NCI-H146 (cell line): ENCODE measurements at places on chromosomes 12 and 14.

DNA sequence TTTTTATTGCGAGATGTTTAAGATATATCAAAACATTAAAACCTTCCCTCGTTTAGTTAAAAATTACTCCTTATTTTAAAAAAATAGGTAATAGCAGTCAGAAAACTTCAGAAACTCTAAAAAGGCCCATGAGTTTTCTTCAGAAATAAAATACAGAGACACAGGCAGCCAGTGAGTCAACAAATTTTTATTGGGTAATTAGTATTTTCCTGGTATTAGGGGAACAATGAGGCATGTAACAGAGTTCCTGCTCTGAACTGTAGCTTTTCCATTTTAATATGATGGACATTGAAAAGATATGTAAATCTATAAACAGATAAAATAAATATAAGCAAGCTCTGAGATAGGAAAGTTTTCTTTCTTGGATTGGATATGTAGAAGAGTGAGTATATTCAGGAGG is 399 bp upstream of the ZNF705A start:
- no peak for DNase-seq

DNA sequence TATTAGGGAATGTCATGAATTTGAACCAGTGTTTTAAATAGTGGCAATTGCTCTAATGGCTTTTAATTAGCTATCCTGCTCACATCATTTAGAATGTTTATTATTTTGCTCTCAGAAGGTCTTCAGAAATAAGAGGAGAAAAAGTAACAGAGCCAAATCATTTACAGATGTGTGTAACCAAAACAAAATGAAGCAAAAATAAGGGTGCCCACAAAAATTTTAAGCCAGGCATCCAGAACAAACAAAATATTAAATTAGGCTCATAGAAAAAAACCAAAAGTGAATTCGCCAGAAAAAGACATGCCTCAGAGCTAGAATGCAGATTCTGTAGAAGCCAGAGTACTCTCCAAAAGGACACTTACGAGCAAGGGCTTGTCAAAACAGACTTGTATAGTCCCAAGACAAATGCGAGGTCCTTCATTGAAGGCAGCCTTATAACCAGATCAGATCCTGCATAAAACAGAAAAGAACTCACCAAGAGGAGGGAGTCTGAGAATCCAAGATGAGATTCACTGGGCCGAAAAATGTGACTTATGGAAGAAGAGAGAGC is 20.2 kb upstream of the SERPINA1 start:
- DNase-seq = no peak

DNA sequence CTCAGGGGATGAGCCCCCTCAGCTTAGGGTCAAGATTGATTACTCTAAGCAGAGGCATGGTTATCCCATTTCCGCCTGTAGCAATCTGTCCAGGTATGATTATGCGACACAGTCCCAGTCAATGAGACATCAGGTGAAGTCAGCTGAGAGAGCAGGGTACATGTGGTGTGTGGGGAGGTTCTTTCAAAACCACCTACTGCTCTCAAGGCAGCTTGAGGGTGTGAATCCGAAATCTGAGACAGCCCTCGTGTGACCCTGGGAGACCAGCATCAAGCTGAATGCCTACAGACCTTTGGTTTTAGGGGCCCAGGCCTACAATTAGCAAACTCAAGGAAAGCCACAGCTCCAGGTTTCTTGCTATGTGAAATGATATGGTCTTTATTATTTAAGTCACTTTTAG is 275.7 kb downstream of the ITPR2 start:
- no peak for DNase-seq

- no peak for DNase-seq
Measured at GRCh38 chr12:86081843-86082242, 174.3 kb downstream of the MGAT4C start.

DNA sequence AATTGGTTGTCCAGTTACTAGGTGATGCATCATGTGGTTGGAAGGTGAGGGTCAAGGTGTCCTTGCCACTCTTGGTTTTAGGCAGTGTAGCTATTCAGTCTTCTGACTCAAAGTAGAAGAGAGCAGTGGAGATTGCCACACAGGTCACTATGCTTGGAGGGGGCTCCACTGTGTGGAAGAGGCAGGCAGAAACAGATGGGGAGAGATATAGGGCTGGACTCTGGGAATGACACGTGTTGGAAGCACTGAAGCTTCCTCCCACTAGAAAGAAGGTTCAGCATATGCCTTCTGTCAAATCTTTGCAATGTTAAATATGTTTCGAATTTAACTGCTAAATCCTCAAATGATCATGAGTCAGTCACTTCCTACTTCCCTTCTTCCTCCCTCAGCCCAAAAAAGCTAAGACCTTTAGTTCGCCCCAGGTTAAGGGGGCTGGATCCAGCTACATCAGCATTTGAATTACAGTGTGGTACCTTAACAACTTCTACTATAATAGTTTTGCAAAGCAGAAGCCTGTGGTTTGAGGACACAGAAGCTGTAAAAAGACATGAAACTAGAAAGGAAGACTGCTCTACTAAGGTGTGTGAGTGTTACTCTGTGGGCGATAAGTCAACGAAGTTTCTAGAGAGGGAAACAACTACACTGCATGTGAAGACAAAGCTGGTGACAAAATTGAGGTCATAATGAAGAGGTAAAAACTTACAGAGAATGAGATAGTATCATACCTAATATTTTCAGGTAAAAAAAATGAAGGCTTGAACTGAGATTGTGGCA is 228.0 kb downstream of the NELL2 start:
- DNase-seq = no peak

DNA sequence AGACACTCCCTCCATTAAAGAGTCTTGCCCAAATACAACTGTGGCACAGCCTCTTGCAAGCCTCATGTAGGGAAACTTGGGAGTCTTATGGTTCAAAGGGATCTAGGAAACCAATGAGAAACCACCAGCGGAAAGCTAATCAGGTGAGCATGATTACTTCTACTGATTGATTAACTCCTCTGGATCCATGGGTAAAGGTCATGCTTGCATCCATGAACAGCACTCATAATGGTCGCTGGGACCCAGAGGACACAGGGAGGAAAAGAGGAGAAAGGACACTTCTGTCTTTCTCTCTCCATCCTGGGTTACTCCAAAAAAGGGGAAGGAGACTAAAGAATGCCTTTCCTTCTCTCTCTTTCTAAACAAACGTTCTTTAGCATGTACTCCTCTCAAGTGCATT is 1397.2 kb downstream of the LRFN5 start:
- no peak for DNase-seq

DNA sequence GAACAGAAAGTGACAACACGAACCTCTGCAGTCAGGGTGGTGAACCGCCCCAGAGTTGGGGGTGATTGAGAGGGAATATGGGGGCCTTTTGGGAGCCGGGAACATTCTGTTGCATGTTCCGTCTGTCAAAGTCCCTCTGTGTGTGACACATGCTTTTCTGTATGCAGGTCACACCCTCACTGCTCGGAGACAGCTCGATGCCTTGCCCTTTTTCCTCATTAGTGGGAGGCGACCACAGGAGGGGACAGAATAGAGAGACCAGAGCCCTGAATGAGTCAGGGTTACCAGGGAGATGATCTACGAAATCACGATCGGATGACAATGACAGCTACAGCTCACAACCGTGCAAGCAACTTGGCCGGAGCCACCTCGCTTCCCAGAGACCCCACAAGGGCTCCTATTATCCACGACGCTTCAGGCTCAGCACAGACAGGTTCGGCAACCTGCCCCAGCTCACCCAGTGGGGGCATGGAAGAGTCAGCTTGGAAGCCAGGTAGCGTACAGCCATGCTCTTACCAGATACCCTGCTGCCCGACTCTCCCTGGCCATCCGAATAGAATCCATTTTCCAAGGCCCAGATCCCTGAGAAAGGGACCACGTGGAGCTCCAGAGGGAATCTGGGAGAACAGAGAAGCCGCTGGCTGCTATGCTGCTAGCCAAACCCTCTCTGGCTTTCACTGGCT is 38.8 kb downstream of the TESC start:
- DNase-seq = no peak

- DNase-seq = no peak
Measured at GRCh38 chr14:76639606-76640229, 121.5 kb upstream of the VASH1 start.

DNA sequence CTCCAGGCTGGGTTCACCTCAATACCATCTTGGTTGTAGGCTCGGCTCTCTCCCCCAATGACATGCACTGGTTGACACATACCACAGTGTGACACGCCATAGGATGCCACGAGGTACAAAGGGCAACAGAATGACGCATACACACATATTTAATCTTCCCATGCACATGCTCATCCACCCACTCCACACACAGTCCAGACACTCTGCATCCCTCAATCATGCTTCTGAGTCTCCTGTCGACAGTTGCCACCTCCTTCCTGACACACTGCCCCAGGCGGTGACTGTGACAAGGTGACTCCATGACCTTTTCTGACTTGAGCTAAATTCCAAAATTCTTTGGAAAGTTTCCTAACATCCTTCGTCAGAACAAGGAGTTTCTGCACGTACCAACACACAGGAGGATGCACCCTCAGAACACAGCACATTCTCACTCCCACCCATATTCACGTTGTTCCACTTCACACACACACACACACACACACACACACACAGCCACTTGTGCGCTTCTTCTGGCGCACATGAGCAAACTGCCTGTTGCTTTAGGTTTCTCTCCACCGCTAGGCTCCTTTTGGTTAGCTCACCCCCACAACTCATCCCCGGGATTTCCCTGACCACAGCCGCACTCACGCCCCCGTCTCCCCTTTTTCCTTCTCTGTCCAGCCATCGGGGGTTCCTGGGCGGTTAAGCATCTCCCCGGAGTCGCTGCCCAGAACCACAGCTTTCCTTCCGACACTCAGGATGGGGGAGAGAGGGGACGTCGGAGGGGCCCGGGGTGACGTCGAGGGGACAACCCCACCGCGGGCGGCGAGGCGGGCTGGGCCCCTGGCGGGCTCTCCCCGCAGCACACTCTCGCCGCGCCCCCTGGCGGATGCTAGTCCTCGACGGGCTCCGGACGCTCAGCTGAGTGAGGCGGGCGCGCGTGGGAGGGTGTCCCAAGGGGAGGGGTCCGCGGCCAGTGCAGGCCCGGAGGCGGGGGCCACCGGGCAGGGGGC is 536 bp upstream of the WNT1 start:
- peak; percentile 29 for DNase-seq

DNA sequence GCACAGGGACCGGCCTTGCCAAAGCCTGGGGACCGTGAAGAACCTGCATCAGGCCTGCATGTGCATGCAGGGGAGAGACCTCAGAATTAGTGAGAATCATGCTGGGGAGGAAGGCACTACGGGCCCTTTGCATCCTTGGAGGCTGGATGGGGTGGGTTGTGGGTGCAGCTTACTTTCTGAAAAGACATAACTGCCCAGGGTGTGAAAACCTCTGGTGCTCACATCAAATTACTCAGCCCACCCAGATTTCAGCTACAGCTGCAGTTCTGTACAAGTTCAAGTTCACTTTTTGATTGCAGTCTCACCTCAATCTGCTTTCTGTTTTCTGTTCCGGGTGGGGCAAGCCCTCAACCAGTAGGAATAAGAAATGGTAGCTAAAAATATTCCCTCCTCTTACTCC is 130.6 kb downstream of the SLC15A4 start:
- DNase-seq = no peak

DNA sequence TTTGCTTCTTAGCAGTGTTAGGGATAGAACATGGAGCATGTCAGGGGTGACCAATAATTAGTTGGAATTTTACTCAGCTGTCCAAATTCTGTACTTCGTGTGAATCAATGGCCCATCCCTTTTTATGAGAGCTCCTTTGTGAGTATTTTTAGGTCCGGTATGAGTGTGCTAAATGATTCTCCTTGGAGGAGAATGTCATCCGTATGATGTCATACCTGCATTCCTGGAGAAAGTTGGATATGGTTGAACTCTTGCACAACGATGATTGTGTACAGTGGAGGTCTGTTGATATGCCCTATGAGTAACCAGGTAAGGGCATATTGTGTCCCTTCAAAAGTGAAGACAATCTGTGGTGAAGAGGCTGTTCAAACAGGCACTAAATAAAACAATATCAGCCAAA is 400.8 kb downstream of the GXYLT1 start:
- no peak for DNase-seq

DNA sequence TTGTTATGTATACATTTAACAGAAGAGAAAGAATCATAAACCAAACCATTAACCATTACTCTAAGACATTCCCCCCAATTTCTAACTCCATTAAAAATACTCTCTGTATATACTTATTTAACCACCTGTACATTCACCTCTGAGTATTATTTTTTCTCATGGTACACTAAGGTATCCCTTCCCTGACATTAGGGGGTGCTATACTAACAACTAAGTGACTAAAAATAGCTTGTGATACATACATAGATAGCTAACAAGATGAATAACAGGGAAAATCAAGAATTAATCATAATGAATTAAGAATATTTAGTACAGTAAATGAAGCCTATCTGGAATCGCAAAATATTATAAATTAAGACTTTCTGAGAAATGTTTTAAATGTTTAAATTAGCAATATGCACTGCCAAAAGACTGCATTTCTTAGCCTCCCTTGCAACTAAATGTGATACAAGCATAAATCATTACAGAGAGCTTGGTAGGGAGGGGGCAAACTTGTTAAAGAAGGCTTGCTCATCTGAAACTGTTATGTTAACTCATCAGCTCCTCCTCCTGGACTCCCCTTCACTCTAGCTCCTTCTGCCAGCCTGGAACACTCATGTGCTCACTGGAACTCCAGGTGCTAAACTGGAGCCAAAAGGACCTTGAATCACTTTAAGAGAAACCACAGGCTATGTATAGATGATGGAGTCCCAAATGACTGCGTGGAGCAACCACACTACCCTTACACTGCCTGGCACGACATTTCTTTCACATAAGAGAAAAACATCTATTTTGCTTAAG is 14.9 kb downstream of the C2CD5 start:
- DNase-seq = peak; percentile 68

DNA sequence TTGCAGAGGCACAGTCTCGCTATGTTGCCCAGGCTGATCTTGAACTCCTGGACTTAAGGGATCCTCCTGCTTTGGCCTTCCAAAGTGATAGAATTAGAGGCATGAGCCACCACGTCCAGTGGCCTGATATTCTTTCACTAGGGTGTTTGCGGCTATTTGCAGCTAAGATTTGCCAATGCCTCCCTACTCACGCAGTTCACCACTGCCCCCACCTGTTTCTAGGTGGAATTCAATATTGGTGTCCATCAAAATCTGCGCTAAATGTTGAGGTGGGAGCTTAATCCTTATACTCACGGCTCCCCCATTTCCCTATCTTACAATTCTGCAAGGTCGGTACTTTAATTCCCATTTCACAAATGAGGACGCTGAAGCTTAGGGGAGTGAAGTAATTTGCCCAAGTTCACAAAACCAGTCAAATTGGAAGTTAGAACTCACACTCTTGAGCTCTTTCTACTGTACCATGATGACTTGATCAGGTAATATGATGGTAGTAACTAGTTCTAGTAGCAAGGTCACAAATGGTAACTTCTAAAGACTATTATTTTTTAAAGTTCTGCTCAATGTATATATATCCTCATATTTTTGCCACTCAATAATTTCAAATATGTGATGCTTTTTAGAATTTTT is 22.1 kb upstream of the LRRC9 start:
- DNase-seq = peak; percentile 46
